ENCODE measurements at places on chromosomes 6 and 20.

GRCh38 chr6:99402448-99402847 lies 8.5 kb upstream of the COQ3 start:
- DNase-seq = no peak

DNA sequence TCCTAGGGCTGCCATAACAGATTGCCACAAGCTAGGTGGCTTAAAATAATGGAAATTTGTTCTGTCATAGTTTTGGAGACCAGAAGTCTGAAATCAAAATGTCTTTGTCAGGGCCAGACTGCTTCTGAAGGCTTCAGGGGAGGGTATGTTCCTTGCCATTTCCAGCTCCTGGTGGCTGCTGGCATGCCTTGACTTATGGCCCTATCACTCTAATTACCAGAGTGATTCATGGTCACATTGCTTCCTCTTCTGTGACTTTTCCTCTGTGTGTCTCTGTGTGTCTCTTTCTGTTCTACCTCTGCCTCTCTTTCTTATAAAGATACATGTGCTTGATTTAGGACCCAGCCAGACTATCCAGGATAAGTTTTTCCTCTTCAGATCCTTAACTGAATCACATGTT lies 635.2 kb upstream of the IMPG1 start:
- no peak for DNase-seq

DNA sequence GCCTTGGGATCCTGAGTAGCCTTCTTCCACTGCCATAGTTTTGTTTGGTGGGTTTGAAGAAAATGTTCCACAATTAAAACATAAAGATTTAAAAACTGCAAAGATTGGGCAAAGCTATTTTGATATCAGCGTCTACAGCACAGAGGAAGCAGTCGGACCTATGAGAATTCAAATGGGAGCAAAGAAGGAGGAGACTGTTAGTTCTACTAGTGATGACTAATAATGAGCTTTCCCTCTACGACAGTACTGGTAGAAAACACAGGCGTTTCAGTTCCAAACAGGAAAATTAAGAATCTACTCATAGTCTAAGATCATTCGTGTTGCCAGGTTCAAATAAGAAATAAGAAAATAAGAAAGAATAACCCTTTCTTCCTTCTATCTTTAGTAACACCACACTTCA lies 121.2 kb downstream of the INSM1 start:
- DNase-seq = no peak

DNA sequence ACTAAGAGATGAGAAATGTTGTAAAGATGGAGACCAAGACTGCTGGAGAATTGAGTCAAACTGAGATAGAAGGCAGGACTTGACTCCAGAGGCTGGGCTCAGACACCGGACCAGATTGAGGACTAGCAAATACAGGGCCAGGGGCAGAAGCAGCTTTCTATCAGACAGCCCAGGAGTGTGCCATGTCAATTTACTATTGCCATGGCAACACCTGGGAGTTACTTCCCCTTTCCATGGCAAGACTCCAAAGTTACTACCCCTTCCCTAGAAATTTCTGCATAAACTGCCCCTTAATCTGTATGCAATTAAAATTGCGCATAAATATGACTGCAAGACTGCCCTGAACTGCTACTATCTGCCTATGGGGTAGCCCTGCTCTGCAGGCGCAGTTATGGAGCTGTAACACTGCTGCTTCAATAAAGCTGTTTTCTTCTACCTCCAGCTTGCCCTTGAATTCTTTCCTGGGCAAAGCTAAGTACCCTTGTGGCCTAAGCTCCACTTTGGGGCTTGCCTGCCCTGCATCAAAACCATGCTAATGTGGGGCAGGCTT lies 90.1 kb upstream of the EDN1 start:
- DNase-seq = no peak

- DNase-seq = no peak
Observed at GRCh38 chr20:58877976-58878360, 25.5 kb downstream of the GNAS start.

DNA sequence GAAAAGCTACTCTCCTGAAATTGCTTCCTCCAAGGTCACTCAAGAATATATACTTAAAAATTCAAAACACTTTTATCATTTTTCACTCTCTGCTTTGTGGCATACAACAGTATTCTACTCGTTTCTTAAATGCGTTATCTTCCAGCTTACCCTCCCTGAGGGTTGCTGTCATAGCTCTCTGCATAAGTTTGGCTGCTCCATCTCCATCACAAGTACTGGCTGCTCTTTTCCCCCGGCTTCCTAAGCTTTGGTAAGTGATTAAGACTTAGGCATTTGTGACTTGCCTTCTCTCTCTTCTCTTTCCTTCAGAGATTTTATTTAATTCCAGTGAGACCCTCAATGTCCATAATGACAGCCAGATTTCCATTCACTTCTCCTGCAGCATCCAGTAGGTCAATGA lies 128.3 kb downstream of the NKAIN2 start:
- DNase-seq = no peak

GRCh38 chr6:68859233-68859632 lies 224.2 kb downstream of the ADGRB3 start:
- DNase-seq = no peak

DNA sequence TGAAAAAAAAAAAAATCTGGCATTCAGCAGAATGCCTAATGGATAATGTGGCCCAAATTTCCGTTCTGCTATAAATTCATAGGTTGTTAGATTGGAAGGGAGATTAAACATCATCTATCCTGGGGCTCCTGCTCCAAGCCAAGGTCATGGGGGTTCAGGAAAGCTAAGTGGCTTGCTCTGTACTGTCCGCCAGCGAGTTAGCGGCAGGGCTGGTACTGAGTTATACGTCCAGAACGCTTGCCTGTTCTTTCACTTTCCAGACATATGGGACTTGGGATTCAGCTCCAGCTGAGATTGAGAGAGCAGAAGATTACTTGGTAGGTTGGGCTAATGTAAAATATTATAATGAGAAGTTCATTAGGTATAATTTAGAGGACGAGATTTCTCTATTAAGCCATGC lies 858 bp downstream of the RWDD1 start:
- DNase-seq = no peak

GRCh38 chr20:46220455-46221207 lies 87.7 kb downstream of the CDH22 start:
- DNase-seq = no peak

- DNase-seq = no peak
Observed at GRCh38 chr6:56364827-56365339, 117.5 kb upstream of the COL21A1 start.

DNA sequence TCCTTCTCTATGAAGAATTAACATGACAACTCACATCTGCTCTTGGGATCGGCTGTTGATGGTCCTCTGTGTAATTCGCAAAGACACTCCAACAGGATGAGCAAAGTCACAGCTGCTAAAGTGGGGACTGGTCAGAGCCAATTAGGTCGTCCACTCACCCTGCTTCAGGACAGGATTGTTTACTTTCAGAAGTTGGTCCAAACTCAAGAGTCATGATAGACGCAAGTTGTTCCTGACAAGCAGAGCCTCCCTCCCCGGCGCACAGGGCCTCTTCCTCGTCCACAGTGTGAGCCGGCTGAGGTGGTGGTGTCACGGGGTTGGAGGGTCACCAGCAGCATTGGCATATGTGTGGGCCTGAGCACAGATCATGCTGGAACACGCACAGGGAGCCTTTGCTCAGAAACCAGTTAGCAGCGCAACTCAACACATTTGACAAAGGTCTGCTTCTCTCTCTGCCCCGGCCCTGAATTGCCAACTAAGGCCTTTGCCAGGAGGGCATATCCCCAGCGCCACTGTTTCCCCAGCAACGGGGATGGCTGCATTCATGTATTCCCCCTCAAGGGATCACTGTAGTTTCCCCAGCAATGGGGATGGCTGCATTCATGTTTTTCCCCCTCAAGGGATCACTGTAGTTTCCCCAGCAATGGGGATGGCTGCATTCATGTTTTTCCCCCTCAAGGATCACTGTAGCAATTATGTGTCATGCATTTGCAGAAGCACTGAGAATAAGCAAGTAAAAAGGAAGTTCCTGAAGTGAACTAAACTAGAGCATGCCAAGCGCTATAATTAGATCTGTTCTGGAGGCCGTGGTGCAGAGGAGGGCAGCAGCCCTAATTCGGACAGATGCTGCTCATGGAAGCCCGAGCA lies 111.7 kb downstream of the THBS2 start:
- DNase-seq = no peak

DNA sequence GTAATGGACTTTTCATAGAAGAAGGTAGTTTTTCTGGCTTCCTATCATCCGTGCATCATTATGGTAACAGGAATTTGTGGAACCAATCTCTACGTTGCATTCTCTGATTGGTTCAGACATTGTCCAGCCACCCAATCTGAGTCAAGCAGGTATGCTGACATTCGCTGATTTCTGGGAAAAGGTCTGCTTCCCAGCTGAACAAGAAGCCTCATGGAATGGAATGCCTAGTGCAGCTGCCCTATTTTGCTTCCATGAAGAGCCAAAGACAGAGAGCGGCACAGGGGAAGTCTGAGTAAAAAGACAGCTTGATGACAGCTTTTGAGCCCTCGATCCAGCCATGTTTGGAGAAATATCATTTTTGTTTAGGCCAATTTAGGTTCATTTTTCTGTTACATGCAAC lies 38.5 kb upstream of the TXLNB start:
- DNase-seq = no peak

DNA sequence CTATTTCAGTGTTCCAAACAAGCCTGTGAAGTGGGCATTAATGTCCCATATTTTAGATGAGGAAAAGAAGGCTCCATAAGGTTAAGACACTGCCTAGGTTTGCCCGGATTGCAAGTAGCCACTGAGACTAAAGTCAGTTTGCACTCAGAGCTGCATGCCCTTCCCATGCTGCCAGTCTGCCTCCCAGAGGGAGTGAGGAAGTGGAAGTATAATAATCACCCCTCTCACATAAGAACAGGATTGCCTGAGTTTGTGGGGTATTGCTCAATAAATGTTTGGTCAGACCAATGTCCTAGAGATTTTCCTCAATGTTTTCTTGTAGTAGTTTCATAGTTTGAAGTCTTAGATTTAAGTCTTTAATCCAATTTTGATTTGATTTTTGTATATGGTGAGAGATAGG lies 43.9 kb upstream of the CLIC5 start:
- no peak for DNase-seq

DNA sequence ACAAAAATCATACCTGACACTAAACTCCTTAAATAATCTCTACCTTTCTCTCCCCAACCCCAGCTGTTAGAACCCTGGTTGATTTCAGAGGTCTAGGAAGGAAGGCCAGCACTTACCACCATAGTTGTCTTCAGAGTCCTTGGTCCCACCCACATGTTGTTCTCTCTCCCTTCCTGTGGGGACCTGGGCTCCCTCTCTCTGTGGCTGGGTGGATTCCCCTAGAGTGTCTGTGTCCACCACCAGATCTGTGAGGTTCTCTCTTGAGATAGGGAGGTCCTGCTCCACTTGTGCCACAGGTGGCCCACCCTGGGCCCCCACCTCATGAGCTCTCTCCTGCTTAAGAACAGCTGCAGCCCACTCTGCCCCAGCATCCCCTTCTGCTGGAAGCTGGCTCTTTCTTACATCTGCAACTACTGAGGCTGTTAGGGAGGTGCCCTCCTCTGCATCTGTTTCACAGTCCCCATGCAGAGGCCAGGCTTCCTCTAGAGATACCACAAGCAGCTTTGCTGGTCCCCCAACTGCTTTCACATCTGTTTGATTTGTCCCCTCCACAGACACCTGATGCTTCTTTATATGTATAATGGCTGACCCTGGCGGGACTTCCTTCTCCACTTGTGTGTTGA lies 5.2 kb downstream of the MDC1 start:
- DNase-seq = no peak

DNA sequence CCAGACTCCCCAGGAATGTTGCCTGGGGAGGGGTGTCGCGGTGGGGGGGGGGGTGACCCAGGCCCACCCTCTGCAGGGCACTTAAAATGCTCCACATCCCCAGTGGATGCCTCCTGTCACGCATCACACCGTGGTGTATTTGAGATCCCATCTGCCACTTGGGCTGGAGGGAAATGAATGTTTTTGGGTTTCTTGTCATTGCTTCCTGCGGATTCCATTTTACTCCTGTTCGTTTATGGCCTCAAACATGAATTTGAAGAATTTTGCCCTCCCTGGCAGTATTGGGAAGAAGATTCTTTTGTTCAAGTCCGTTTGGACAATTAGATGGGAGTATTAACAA lies 544 bp upstream of the KHDC1 start:
- no peak for DNase-seq

DNA sequence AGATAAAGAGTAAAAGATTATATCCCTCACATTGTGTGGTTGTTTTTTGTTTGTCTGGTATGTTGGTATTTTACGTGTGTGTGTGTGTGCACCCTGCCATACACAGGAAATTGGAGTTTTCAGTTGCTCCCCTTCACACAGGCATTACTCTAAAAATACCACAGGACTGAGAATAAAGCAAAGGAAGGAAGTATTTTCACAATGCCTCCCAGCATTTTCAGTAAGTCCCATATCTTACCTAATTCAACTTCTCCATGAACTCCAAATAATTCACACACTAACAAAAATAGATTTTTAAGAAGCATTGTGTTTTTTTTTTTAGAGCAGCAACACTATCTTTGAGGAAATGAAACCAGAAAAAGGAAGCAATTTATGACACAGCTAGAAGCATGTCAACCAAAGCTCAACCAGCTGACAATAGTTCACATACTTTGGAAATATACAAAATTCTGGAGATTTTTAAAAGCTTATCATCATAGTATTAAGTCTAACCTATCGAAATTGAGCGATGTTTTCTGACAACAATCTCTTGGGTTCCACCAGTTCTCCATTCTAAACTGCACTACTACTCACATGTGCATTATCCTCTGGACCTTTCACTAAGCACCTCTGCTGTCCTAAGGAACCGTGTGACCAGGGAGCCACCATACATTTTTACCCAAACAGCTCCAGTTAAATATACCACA lies 2.1 kb downstream of the UBE2J1 start:
- no peak for DNase-seq

DNA sequence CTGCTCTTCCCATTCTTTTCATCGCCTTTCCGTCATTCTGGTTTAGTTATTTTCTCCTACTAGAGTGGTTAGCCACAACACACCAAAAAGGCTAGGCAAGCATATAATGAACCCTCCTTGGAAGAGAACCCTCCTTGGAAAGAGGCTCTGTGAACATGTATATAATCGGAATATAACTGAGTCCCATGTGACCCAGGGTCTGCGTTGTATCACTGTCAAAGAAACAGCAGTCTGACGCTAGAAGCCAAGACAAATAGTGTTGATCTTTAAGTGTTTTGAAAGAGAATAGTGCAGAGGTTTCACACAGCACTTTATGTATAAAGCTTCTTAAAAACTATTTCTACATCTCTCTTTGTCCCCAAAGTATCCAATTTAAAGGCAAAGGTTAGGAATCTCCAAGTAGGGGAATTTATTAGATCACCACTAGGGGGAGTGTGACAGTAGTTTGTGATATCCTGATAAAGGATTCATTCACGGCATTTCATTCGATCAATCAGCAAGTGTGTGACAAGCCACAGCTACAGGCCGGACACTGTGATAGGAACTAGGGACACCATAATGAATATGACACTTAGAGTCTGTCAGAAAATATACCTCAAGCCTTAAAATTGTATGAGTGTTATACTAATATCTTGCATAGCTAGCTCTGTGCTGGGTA lies 395.3 kb downstream of the CD109 start:
- DNase-seq = no peak

DNA sequence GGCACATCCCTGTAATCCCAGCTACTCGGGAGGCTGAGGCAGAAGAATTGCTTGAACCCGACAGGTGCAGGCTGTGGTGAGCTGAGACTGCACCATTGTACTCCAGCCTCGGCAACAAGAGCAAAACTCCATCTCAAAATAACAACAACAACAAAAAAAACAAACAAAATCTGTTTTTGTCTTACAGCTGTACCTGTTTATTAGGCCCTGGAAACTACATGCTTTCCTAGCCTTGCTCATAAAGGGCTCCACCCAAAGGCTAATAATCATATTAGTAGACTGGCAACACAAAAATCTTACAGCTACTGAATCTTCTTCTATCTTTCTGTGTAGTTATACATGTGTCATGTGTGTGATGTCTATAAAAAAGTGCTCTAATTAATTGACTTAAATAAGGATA lies 503.9 kb upstream of the EYS start:
- DNase-seq = no peak

Data from stimulated activated CD8-positive, alpha-beta memory T cell treated with anti-CD3 and anti-CD28 coated beads, Interleukin-15, amount 100 ng/mL, for 48 hours (primary cell).